NCI-H446 (cell line): ENCODE measurements at places on chromosomes 2 and 18.

- DNase-seq, result no peak
Observed at GRCh38 chr2:105746177-105747080, 1.7 kb downstream of the NCK2 start.

DNA sequence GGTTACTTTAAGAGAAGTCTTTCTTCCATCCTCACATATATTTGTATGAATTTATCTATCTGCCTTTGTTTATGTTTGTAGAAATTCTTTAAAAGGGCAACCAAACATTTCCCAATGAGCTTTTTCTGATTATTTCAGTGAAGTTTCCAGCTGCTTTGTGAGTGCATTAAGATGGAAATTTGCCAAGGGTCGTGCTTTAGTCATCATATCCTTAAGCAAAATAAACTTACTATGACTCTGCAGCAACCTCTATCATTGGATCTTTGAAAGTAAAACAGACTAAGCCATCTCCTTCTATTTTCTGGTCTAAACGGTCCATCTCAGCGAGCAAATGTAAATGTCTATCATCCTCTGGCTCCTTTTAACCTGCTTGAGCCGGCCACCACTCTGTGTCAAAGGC, 489.3 kb downstream of the SOX11 start:
- DNase-seq, result no peak

DNA sequence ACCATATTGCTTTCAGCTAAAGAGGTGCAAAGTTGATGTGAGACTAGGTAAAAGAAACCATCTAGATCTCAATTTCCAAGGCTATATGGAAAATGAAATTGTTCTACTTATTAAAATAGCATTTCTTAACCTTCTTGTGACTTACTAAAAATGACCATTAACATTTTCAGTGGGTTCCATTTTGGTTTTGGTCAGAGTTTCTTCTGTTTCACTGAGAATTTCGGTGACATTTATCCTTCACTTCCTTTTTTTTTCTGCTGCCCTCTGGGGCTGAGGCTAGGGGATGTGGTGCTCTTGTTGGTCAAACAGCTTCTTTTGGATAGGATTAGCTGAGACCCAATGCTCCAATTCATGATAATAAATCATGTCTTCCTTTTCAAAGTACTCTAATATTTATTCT, 44.3 kb upstream of the REL start:
- no peak for DNase-seq

DNA sequence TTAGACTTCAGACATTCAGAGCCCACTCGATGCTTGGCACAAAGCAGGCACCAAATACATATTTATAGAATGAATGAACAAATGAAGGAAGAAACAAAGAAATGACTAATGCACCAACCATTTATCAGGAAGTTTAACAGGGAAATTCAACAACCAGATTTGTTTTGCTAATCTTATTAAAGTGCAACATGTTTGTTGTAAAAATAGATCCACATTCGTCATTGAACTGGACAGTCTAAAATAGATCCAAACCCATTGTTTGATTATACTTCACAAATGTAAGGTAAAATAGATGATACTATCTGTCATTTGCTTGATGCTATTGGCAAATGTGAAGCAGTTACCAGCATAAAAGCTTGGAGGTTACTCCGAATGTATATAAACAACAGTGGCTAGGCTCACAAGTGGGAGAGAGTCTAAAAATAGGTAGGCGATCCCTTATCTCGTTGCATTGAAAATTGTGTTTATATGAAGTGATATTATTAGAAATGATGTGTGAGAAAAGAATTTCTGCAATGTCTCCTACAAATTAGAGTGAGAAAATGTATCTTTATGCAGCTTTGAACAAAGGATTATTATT, 246.2 kb downstream of the NEDD4L start:
- no peak for DNase-seq

GRCh38 chr2:118479020-118479419, 368.4 kb downstream of the EN1 start:
- DNase-seq, result no peak

DNA sequence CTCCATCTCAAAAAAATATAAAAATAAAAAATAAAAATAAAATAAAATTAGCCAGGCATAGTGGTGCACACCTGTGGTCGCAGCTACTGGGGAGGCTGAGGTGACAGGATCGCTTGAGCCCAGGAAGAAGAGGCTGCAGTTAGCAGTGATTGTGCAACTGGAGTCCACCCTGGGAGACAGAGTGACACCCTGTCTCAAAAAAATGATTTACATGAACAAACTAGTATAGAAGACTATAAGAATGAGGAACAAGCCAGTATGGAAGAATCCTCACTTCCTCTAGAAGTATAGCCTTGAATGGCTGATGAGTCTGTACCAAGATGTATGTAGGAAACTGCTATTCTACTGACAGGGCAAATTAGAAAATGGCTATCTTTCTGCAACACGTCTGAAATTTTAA, 10.9 kb downstream of the YES1 start:
- DNase-seq, result no peak

DNA sequence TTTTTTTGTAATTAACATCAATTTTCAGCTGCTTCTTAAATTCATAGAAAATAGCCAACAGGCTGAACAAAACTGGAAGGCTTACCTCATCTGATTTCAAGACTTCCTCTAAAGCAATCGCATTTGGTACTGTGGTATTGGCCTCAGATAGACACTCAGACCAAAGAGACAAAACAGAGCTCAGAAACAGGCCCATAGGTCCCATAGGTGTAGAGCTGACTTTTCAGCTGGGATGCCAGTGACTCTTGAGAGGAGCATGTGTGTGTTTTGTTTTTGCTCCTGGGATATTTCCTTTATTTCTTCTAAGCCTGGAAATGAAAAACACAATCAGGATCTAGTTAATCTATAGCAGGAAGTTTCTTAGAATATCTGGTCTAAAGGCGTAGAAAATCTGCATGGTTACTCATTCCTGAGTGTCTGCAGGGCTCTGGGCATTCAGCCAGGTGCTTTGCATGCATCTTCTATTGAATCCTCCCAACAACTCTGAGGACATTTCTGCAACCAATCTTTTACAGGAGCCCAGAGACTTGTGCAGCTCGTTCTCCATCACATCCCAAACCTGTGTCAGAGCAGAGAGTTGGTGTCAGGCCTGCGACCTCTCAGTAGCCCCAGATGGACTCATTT, 190.8 kb downstream of the RTP5 start:
- DNase-seq, result no peak

DNA sequence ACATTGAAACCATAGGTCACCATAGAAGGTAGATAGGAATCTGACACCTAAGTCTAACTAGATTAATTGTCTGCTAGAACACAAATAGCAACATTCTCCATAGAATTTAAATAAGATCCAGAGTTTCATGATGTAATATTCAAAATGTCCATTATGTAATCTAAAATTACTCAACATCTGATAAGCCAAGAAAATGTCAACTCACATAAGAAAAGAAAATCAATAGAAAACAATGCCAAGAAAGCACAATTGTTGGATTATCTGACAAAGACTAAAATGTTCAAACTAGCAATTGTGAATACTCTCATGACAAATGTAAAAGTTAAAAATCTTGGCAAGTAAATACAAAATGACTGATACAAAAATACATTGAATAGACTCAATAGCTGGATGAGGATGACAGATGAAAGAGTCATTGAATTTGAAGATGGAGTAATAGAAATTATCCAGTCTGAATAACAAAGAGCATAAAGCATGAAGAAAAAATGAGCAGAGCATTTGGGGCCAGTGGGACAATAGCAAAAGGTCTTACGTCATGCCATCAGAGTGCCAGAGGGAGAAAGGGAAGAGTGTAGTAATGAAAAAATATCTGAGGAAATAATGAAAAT, 358.6 kb downstream of the METTL4 start:
- DNase-seq, result no peak

DNA sequence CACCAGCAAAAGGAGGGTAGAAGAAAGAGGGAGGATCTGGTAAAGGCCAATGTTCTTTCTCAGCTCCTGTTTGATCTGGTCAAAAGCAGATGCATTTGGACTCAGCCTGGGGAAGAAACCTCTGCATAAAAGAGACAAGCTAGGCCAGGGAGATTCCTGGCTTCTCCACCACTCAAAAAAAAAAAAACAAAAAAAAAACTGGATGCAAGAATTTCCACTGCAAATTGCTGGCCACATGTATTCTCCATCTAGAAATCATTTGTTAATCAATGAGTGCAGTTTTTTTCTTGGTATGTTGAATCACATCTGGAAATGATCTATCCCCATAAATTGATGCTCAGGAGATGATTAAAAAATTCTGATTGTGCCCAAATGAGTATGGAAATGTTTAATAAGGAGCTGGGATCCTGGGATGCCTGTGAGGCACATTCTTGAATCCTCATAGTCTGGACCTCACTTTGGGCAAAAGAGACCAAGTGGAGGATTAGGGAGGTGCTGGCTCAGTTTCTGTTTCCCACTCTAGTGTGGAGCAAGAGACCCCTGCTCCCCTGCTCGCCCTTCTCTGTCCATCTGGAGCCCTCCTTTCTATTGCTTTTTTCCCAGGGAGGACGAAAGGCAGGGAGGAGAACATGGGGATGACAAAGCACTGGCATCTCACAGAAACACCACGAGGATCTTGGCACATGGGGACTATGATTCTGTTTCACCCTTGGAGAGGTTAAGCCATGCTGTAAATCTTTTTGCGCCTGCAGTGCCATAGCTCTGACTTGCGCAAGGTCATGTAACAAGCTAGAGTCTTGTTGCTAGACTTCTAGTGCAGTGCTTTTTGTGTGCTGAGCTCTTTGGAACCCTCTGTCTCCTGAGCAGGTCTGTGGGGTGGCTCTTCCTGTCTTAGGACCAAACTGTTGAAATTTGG, 57.6 kb downstream of the APOB start:
- no peak for DNase-seq

GRCh38 chr2:65527451-65528240, 95.2 kb upstream of the SPRED2 start:
- DNase-seq, result no peak

DNA sequence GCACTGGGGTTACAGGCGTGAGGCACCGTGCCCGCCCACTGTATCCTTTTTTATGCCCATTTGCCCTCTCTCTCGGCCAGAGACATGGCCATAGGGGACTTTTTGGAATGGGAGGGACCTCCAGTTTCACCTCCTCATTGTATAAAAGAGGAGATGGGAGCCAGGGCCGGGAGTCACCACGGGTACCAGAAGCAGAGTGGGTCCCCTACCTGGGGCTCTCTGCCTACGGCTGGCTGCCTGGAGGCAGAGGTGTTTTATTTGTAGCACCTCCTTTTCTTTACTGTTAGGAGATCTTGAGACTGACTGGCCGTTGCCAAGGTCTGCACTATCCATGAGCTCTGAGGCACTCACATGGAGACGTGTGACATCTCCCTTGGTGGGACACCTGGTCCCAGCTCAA, 162.8 kb downstream of the LDLRAD4 start:
- no peak for DNase-seq

DNA sequence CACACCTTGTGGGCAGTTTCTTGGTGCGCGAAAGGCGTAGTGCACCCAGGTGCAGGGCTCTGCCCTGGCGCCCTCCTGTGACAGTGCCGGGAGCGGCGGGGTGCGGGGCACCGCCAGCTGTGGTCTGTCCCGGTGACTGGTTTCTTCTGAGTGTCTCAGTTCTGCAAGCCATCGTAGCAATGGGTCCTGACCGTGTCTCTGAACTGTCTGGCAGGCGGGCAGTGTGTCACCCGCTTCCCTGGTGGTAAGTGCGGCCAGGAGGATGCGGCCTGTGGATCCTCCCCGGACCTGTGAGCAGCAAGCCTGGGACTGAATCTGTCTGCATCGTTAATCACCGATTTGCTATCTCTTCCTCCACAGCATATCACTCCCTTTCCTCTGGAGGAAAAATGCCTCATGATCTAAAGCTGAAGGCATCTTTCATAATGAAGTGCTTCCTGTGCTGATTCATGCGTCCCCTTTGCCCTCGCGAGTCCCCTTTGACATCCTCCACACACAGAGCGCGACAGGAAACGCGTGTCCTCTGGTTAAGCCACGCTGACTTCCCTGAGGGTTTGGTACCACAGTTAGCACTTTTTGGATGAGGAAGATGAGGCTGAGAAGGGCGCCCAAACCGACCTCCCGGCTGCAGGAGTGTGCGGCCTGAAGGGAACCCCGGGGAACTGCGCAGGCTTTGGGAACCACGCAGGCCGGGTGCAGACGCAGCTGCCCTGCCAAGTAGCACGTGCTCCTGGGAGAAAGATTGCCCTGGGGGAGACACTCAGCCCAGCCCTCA, 416.0 kb upstream of the HS6ST1 start:
- DNase-seq, result no peak

DNA sequence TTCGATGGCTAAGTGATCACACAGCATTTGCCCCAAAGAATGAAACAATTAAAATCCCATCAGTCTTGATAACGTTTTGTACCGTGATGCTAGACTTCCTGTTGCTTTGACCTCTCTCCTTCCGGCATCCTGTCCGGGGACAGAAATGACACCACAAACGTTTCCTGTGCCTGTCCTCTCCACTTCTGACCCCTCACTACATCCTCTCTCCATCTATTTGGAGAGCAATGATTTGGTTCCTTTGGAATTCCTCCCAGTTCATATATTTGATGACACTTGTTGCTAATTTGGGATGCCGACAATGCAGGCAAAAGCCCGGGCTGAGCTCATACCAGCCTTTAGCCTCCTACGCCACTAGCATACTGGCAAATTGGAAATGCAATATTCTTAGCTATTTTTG, 151.2 kb upstream of the CCDC68 start:
- DNase-seq, result no peak

DNA sequence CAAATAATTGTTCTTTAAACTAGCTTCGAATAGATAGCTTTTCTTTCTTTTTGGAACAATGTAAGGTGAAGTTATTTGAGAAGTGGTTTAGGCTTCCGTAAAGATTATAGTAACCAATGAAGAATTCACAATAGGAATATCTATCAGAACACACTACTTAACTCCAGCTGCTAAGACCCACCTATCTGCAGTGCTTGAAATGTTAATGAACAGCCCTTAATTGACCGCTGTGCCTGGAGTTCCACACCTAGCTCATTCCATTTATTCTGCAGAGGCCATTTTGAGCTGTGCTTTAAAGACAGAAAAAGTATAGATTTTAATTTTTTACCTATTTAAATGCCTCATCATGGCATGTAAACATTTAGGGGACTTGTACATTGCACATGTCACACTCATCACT, 83.3 kb upstream of the APCDD1 start:
- no peak for DNase-seq

DNA sequence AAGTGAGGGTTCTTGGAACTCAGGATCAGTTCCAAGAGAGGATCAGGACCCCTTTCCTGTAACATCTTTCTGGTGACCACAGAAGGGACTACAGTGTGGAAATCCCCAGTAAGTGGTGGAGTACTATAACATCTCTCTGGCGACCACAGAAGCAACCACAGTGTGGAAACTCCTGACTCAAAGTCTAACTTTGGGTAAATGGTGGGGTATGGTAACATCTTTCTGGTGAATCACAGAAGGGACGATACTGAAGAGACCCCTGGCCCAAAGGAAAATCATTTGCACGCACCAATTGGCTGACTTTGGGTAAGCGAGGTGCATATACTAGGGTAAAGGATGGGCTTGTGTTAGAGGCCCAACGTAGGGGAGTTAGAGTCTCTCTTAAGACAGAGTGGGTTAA, 56.3 kb upstream of the GULP1 start:
- DNase-seq, result no peak

GRCh38 chr2:183630964-183631363, 506.7 kb downstream of the NUP35 start:
- no peak for DNase-seq
